ENCODE measurements at places on chromosomes 7 and 10.

DNA sequence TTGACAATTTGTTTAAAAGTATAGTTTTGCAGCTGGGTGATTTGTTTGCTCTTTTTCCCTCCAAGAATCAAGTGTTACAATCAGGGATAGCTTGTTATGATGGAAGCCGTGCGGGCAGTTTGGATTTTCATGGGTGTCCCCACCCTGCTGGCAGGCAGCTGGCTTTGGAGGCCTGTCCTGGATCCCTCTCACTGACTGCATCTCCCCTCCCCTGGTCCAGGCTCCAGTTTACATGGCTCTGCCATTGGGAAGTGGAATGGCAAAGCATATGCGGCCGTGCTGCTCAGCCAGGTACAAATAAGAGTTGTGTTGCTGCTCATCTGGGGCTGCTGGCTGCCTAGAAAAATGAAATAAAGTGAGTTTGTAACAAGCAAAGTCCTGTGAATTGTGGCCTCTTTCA is 76.0 kb downstream of the CXCL12 start:
- no peak for DNase-seq

GRCh38 chr10:58698777-58699356 is 186.2 kb downstream of the BICC1 start:
- no peak for DNase-seq

GRCh38 chr7:44388089-44388970 is 62.9 kb upstream of the CAMK2B start:
- no peak for DNase-seq

- DNase-seq = no peak
Observed at GRCh38 chr10:12834721-12835120, 166.8 kb downstream of the CCDC3 start.

- no peak for DNase-seq
Observed at GRCh38 chr10:73043319-73043718, 53.3 kb downstream of the P4HA1 start.

- no peak for DNase-seq
Observed at GRCh38 chr10:16648366-16648765, 126.7 kb upstream of the C1QL3 start.

- DNase-seq = peak; percentile 8
Observed at GRCh38 chr10:33010132-33011037, 52.4 kb upstream of the ITGB1 start.

DNA sequence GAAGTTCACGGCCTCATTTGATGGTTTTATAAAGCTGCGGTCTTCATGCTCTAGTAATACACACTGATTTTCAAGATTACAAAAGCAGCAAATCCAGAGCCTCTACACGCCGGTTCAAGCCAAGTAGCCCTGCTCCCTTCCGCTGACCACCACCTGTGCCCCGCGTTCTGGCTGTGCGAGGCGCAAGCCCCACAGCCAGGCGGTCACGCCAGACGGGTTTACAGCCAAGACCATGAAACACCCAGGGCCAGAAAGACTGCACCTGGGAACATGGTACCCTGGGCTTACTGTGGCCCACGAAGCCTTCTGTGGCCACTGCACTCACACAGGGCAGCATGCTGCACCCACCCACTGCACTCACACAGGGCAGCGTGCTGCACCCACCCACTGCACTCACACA is 33.6 kb downstream of the GPER1 start:
- DNase-seq = no peak

DNA sequence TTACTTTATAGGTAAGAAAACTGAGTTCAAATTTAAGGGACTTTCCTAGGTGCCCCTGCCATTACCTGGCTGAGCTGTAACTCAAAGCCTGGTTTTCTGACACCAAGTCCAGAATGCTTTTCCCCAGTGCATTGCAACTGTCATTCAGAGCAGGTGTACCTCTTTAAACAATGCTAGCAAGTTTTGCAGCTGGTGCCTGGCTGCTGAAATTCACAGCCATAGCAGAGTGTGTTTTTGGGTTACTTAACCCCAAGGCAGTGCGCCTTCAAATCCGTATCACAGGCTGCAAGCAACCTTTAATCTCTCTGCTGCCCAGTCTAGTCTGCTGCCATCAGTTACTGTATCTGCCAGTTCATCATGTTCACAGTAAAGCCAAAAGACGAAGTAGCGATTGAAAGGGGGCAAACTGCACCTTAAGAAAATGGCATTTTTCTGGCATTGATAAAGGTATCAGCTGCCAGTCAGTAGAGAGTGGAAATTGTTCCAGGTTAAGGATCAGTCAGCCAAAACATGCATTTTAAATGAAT is 265.4 kb downstream of the CSTF2T start:
- no peak for DNase-seq

DNA sequence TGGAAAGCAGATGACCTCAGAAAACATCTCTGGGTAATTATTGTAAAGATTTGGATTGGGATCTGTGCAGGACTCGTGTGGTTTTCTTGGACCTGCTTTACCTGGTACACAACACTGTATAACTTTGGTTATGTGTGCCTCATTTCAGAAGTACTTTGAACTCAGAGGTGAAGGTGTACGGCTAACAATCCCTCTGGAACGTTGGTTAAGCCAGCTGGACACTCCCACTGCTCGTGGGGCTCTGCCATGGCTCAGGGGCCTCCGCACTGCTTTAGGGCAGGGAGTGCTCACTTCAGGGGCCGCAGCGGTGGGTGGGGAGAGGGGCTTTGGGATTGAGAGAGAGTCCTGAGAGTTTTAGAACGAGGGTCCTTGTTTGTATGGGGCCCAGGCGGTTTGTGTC is 13.5 kb downstream of the DYNC2I1 start:
- no peak for DNase-seq

GRCh38 chr10:102673819-102674511 is 29.7 kb downstream of the TRIM8 start:
- DNase-seq = peak; percentile 50

DNA sequence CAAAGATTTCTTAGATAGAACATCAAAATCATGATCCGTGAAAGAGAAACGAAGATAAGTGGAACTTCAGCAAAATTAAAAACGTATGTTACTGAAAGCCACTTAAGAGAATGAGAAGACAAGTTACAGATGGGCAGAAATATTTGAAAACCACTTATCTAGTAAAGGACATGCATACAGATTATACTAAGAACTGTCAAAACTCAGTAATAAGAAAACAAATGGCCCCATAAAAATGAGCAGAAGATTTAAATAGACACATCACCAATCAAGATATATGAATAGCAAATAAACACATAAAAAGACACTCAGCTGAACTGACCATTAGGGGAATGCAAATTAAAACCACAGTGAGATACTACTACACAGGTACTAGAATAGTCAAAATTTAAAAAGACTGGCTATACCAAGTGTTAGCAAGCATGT is 343.7 kb downstream of the PTEN start:
- DNase-seq = no peak
